ENCODE measurements at places on chromosomes 11 and 22.

DNA sequence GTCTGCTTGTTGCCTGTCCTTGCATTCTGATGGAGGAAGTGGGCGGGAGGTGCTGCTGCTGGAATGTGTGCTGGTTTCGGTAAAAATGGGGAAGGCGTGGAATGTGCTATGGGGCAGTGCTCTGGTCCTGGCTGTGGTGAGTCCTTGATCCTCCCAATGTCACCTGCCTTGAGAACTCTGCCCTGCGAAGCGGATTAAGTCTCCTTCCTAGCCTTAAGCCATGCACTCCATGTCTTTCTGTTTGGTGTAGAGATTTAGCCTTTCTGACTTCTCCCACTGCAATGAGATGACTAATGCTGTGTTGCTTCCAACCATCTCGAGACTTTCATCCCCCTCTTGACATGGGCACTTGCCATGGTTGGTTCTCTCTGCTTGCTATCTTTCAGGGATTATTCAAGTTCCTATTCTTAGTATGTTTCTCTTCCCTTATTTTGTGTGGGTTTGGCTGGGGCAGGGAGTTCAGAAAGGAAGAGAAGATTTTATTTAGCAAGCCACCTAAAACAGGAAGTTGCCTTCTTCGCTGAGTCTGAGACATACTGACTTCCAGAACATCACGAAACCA, 687.9 kb downstream of the NTM start:
- no peak for DNase-seq

DNA sequence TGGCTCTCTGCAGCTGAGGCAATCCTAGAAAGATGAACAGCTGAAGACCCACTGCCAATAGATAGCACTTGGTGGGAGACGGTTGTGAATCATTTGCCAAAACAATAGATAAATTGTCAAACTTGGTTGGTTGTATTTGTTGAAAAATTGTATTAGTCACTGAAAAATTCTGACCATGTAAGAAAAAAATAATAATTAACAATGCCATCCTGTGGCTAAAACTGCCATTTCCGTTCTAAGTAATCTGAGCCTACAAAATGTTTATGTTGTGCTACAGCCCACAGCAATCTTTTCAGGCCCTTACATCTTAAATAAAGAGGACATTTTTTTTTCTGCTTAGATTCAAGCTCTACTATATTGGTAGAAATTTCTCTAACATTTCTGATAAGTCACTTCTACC, 103.2 kb upstream of the ANO3 start:
- DNase-seq = no peak

DNA sequence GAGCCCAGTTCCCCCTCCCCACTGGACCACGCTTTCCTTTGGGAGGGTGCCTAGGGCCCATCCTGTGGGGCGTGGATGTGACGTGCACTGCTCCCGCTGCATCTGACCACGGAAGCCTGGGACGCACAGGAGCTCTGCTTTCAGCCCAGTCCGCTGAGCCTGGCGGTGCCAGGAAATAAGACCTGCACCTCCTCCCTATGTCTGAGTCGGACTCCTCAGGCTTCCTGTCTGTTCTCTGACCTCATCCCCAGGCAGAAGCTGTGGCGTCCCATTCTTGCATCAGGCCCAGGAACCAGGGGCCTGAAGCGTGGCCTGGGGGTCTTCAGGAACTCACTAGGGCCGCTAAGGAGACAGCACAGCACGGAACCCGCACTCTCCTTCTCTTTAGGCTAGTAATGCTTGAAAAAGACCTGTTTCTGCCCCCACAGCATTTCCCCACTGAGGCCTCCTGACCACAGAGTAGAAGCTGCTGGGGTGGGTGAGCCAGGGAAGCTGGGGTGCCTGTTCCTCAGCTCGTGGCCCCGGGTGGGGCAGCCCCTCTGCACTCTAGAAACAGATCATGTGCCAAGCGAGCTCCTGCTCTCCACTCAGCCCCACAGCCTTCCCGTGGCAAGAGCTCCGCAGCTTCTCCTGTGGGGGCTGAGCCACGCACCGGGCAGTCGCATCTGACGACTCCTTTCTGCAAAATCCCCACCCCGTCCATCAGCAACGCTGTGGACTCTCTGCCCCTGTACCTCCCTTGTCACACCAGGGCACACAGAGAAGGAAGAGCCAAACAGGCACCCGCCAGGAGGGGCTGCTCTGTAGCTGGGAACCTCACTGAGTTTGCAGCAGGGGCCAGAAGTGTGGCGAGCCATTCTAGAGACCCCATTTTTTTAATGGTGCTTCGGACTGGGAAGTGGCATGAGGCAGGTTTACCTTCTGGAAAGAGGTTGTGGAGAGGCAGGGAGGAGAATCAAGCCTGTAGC, 22.6 kb downstream of the MOV10L1 start:
- no peak for DNase-seq

- DNase-seq = no peak
Observed at GRCh38 chr22:28231441-28231840, 312.4 kb upstream of the PITPNB start.

DNA sequence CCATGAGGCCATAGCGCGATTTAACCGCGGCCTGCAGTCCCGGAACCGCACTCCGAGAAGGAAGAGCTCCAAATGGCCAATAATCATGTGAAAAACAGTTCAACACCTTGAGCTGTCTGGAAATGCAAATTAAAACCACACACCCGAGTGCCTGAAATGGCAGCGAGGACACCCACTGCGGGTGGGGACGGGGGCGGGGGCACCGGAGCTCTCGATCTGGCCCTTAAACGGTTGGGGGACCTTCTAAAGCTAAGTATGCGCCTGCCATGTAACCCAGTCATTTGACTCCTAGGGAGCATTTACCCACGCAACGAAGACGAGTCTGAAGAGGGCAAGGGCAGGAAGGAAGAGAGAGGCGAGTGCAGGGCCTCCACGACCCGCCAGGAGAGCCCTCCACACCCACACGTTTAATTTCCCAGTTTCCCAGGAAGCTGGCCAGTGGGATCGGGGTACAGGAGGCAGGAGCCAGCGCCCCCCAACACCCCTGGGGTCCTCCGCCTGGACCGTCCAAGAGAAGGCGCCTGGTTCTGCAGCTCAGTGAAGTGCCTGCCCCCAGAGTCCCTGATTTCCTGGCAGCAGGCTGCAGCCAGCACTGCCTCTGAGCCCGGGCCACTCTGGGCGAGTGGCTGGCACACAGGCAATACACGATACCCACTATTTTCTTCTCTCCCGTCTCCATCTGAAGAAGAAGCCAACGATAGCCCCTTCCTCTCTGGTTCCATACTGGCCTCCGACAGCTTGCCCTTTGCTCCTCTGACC, 1.7 kb downstream of the TTLL8 start:
- DNase-seq = no peak

- DNase-seq = no peak
Observed at GRCh38 chr11:125950696-125951651, 5.1 kb downstream of the VSIG10L2 start.

GRCh38 chr22:29570456-29570855, 10.5 kb downstream of the NIPSNAP1 start:
- DNase-seq = no peak

DNA sequence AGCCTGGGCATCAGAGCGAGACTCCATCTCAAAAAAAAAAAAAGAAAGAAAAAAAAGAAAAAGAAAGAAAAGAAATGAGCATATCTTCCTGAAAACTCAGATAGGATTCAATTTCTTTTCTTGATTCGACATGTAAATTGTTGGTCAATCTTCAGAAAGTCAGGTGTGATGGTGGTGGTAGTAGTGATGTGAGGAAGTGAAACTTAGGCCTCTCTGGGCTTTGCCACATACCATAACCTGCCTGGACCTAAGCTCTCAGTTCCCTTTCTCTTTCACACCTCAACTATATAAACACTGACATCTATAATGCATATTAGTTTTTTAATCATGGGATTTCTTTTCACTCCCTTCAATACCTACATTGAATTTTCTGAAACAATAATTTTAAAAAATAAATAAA, 98.0 kb upstream of the TBCEL start:
- DNase-seq = no peak

- DNase-seq = no peak
Observed at GRCh38 chr11:72188267-72188666, 3.7 kb upstream of the FOLR1 start.

GRCh38 chr11:36362902-36363301, 66.8 kb downstream of the PRR5L start:
- no peak for DNase-seq

- DNase-seq = no peak
Observed at GRCh38 chr11:111362887-111363411, 16.1 kb downstream of the POU2AF1 start.

DNA sequence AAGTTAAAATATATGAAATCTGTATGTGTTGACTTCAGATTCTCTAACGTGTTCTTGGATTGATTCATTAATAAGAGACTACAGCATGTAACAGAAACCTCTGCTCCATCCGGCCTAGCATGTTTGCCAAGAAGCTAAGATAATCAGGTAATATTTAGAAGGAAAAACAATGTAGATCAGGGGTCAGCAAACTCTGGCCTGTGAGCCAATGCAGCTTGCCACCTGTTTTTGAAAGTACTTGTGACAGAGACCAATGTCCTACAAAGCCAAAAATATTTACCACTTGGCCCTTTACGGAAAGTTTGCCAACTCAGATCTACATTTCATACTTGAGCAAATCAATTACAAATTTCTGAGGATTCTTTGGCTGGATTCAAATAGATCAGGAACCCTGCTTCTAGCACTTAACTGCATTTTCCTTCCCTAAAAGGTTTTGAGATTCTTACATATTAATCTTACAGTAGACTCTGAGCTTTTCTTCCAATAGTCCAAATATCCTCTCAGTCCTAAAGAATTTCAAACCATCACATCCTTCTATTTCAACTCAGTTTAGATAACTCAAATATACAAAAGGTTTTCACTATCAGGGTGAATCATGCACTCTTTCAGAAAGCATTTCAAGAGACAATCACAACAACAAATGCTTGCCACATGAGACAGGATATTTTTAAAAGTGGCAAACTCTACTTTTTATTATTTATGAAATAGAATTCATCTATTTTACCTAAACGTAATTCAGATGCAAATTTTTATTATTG, 29.5 kb downstream of the APOL5 start:
- DNase-seq = no peak

GRCh38 chr22:27780161-27780575, 21.4 kb downstream of the MN1 start:
- DNase-seq = no peak

- DNase-seq = no peak
Observed at GRCh38 chr22:46845296-46846149, 83.1 kb downstream of the TBC1D22A start.

DNA sequence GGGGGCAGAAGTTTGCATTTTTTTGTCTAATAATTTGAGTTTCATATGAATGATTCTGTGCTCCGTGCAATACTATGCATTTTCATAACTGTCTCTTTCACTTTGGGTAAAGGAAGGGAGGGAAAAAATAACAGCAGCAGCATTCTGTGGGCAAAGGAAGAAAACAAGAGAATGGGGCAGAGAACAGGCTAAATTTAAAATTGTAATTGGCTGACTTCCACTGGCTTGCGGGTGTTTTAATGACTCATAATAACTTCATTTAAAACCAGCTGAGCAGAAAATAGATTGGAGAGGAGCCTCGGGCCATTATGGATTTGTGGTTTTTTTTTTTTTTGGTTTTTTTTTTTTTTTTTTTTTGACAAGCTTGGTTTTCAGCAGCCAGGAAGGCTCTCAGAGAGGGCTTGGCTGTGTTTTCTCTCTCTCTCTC, 107.4 kb downstream of the ZBTB16 start:
- DNase-seq = no peak

GRCh38 chr22:35866651-35867050, 149.0 kb downstream of the APOL5 start:
- no peak for DNase-seq

GRCh38 chr11:78131956-78132355, 7.5 kb downstream of the ALG8 start:
- no peak for DNase-seq

DNA sequence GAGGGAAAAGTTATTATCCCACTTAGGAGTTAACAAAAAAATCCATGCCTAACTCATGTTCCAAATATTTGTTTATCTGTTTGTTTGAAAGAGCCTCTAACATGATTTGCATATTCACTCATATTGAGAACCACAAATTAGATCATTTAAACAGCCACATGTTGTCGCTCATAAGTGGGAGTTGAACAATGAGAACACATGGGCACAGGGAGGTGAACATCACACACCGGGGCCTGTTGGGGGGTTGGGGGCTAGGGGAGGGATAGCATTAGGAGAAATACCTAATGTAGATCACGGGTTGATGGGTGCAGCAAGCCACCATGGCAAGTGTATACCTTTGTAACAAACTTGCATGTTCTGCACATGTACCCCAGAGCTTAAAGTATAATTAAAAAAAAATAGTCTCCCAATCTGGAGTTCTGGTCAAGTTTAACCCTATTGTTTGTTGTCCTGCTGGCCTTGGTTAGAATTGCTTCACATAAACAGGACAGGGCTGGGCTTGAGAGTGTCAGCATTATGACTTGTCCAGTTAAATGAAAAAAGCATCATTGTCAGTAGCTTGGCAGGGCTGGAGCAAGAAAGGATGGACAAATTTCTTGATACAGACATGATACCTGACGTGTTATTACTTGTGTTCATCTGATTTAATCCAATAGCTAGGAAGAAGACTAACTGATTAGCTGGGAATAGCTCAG, 57.8 kb upstream of the PSMA1 start:
- no peak for DNase-seq
